Right atrium auricular region (tissue), 2 donors: ENCODE measurements at places on chromosomes 2 and 18. TPM values are rescaled to one million over a fixed set of nuclear protein-coding genes. Genes with fewer than 3 reads are reported as not detected.

The CKAP2L gene
- not detected for total RNA-seq

The DTNA gene
- total RNA-seq = 197 TPM

The BIRC6 gene
- 50.4 TPM for total RNA-seq

GRCh38 chr2:109339519-109339966, 210.5 kb downstream of the SH3RF3 start:
- no peaks in the 10 kb centered on the region for H3K27me3 ChIP-seq
- no peaks in the 10 kb centered on the region for H3K4me1 ChIP-seq
- H3K36me3 ChIP-seq = no peaks in the 10 kb centered on the region
- no peak overlapping the region for H3K27ac ChIP-seq
- no peak overlapping the region for H3K4me3 ChIP-seq

DNA sequence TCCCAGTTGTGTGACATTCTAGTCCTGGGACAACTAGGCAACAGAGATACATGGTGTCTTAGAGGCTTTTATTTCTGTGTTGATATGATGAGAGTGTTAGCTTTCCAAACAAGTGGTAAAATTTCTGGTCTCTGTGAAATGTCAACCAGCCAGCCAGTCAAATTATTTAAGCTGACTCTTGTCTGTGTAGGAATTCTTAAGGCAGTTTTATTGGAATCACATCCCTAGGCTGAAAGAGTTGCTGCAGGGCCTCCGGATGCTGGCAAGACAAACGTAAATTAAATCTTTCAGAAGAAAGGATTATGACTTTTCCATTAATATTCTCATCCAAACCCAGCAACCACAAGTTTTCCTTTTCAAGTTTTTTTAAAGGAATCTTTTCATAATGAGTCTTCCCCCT, 44.6 kb downstream of the SERPINB7 start:
- no peaks in the 10 kb centered on the region for H3K36me3 ChIP-seq
- DNase-seq = no peak
- H3K27ac ChIP-seq = no peak overlapping the region
